Mammary epithelial cell (primary cell): ENCODE measurements at places on chromosomes 12 and 14. TPM values are rescaled to one million over a fixed set of nuclear protein-coding genes. Genes with fewer than 3 reads are reported as not detected.
A peak's percentile ranks its signal among the peaks of the same experiment; 100 is the strongest.

The KRT3 gene
- total RNA-seq = not detected in 2 replicates

The MARK3 gene
- total RNA-seq = 85.7 TPM

The ZNF385A gene
- 16.0 TPM for total RNA-seq

DNA sequence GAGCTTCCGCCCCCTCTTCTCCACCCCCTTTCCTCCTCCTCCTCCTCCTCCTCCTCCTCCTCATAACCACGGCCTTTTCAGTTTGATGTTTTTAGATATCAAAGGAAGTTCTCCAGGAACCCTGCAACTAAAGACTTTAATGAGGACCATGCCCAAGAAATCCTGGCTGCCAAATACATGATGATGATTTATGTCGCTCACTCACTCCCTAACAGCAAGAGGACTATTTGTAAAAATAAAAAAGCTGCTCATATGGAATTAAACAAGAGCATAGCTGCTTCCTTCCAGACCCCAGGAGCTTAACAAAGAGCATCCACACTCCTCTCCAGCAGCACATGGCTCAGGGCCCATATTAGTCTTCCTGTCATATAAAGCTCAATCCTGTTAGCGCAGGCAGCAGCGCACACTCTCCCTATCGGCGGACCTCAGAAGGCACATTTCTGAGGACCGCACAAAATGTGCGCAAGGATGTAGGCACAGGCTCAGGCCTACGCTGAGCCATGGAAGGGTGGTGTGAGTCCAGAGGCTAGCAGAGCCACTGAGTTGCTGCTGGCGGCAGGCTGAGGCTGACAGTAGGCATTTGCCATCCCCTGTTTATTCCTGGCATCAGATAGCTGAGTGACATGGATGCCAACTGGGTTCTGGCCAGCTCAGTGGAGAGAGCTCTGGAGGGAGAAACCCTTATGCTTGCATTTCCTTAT is 232.8 kb downstream of the MSRB3 start:
- no peak for DNase-seq

- DNase-seq = no peak
Observed at GRCh38 chr12:59643550-59643949, 47.7 kb downstream of the SLC16A7 start.

The EVL gene
- total RNA-seq = 11.8 TPM

The SPX gene
- total RNA-seq = 0.50 TPM

DNA sequence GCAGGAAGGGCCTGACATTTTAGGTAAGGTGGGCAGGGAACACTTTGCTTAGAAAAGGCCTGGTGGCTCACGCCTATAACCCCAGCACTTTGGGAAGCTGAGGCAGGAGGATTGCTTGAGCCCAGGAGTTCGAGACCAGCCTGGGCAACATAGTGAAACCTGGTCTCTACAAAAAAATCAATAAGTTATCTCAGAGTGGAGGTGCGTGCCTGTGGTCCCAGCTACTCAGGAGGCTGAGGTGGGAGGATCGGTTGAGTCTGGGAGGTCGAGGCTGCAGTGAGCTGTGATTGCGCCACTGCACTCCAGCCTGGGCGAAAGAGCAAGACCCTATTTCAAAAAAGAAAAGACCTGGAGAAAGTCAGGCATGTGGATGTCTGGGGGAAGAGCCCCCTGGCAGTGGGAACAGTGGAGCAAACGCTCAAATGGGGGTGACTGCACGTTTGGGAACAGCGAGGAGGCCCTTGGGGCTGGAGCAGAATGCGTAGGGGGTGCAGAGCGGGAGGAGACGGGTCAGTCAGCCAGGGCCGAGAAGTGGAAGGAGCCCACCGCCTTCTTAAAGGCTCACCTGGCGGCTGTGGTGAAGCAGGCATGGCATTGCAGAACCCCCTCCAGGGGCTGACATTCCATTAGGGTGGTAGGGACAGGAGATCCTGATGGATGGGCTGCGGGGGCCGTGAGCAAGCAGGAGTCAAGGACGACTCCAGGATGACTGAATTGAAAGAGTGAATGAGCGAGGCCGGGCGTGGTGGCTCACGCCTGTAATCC is 6.2 kb upstream of the KIF26A start:
- DNase-seq = no peak

The NID2 gene
- total RNA-seq = 1.4 and 4.8 TPM in 2 replicates

The SYNDIG1L gene
- total RNA-seq = not detected

DNA sequence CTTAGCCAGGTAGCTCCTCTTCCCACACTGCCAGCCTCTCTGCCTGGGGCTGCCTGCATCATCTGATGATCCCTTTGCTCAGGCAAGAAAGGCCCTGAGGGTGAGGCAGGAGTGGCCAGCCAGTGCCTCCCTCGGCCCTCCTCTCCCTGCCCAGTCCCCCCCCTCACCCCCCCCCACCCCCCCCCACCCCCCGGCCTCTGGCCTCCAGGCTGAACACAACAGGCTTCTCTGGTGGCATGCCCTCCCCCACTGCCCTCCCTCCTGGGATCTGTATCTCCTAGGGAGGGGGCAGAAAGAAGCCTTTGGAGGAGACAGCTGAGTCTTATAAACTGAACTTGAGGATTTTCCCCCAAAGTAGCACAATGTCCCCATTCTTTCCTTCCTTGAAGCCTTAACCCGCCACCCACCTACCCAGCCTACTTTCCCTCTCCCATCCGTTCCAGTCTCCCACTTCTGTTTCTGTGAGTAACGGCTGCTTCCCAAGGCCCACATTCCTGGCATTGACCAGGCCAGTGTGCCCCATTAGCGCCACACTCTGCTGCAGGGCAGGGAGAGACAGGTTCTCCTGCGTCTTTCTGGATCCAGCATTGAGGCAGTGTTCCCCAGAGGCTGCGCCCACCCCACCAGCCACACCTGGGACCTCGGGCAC is 82.1 kb downstream of the B4GALNT3 start:
- no peak for DNase-seq

The TMTC1 gene
- 40.6 and 46.1 TPM in 2 replicates for total RNA-seq

DNA sequence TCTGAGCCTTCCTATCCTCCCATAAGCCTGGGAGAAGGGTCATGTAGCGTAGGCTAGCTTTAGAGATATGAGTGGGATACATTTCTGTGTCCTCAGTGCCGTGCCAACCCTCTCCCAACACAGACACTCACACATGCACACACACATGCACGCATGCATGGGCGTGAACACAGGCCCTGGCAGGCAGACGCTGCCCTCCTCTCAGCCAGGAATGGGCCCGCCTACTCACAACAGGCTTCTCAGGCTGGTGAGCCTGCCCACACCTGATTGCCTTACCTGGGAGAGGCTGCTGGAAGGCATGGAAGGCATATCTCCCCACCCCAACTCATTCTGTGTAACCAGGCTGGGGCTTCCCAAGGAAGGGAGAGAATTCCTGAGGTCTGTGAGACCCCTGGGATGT is 12.8 kb upstream of the ACVR1B start:
- peak; percentile 35 for DNase-seq

The MAX gene
- total RNA-seq = 36.0 TPM
